NCI-H1417 (cell line): ENCODE measurements at places on chromosomes 11 and 22.

DNA sequence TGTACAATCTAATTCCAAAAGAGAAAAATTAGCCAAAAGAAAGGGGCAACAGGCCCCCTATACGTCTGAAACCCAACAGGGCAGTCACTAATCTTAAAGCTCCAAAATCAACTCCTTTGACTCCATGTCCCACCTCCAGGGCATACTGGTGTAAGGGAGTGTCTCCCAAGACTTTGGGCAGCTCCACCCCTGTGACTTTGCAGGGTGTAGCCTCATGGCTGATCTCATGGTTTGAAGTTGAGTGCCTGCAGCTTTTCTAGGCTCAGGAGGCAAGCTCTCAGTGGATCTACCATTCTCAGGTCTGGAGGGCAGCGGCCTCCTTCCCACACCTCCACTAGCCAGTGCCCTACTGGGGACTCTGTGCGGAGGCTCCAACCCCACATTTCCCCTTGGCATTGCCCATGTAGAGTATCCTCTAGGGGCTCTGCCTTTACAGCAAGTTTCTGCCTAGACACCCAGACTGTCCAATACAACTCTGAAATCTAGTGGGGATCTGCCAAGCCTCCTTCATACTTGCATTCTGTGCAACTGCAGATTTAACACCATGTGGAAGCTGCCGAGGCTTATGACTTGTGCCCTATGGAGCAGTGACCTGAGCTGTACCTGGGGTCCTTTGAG lies 94.5 kb downstream of the TRIM29 start:
- no peak for DNase-seq

DNA sequence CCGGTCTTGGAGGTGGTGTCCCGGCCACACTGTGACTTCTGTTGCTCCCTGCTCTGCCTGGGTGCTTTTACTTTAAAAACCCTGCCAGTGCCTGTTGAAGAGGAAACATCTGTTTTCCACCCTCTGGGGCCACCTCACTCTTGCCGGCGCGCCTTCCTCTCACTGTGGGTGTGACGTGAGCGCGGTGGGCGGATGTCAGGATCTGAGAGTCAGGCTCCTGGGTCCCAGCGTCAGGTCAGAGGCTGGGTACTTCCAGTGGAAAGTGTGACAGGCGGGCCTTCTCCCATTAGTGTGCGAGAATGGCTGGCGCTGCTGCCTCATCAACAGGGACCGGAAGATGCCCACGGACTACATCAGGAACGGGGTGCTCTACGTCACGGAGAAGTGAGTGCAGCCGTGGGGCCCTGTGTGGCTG lies 54.2 kb downstream of the GRAMD4 start:
- DNase-seq, result no peak

- no peak for DNase-seq
Observed at GRCh38 chr11:19294444-19294843, 53.7 kb upstream of the E2F8 start.

DNA sequence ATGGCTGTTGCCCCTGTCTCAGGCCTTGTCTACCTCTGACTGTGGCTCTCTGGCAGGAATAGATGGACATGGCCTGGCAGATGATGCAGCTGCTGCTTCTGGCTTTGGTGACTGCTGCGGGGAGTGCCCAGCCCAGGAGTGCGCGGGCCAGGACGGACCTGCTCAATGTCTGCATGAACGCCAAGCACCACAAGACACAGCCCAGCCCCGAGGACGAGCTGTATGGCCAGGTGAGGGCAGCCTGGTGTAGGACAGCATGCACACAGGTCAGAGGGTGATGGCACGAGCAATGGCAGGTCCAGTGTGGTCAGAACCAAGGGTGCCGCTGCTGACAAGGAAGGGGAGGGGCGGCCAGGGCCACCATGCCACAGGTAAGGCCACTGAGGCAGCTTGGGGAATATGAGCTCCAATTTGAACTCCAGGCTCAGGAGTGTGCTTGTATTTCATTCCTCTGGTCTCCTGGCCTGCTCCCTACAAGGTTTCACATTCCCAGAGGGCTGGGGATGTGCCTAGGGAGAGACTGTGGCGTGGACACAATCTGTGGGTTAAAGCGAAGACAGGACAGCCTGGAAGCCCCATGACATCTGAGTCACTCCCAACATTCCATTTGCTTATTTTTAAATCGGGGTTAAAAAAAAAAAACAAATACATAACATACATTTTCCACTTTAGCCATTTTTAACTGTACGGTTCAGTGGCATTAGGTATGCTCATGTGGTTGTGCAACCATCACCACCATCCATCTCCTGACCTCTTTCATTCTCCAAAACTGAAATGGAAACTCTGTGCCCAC lies 562 bp downstream of the FOLR3 start:
- no peak for DNase-seq

GRCh38 chr11:43367382-43368178 lies 8.9 kb downstream of the TTC17 start:
- DNase-seq, result no peak

- no peak for DNase-seq
Observed at GRCh38 chr22:19114984-19115552, 7.1 kb downstream of the DGCR2 start.
